Activated CD4-positive, alpha-beta T cell treated with anti-CD3 and anti-CD28 coated beads, Interleukin-2, amount 50 U/mL, for 4 hours (primary cell): ENCODE measurements at places on chromosomes 7 and 10.

GRCh38 chr7:79176859-79177477 lies 276.5 kb downstream of the MAGI2 start:
- DNase-seq, result no peak

DNA sequence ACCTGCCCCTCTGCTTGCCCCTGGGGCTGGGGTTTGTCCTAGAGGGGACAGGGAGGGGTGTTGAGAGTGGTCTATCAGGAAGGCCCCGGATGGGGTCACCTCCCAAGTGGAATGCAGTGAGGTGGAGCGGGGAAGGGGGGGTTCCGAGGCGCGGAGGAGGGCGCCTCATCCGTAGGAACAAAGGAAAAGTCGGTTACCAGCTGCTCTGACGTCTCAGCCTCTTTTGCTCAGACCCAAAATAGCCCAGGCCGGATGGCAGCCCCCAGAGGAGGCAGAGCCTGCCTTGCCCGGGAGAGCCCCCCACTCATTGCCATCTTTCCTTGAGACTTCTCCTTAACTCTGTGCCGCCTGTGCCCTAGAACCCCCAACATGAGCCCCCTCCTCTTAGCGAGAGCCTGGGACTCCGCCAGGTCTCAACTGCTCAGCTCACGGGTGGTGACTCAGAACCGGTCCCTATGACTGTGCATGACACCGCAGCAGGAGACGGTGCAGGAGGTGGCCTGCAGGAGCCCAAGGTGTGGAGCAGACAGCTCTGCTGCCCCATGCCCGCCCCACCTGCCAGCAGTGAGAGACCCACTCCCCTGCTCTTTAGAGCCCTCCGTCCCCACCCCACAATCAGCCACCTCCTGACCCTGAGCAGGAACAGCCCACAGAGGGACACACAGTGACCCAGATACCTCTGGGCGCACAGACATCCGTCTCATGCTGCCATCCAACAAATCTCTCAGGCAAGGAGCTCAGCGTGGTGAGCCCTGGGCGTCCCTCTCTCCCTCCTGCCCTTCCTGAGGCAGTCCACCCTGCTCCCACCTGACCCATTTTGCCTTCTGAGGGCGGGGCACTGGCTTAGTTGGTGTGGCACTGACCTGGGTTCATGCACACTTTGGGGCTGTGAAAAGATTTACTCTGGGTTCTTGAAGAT lies 13.1 kb downstream of the STX1A start:
- DNase-seq, result no peak

GRCh38 chr10:82653244-82654155 lies 778.5 kb downstream of the NRG3 start:
- no peak for DNase-seq

DNA sequence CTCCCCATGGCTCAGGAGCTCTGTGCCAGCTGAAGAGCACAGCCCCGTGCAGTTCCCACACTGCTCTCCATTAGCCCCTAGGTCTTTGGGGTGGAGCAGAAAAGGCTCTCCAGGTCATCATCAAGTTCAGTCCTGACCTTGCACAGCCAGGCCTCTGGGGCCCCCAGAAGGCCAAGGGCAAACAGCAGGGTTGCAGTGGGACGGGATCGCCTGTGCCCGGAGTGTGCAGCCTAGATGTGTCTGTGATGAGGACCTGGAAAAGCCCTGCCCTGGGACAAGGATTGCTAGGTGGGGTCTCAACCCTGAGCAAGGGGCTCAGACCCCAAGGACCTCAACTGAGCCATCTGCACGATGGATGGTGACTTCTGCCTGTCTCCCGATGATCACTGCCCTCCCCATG lies 549 bp downstream of the INMT start:
- DNase-seq, result no peak

- DNase-seq, result no peak
These were observed 9.3 kb upstream of the EN2 start for GRCh38 chr7:155448632-155449007.

DNA sequence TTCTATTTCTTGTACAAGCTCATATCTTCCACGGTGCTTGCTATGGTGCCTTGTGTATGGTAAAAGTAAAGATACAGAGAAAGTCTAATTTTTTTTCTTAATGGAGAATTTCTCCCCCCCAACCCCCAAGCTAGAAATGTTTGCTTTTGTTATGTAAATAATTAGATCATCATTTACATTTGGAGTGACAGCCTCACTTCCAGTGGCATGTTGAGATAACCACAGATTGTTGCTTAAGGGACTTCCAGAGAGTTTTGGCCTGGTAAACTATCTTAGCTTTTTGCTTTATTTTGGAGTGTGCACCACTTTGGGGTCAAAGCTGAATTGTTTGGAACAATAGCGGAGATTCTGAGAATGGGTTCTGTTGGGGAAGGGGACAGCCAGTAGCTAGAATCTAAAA lies 129.7 kb downstream of the ZNF365 start:
- DNase-seq, result no peak

GRCh38 chr10:89639326-89639725 lies 5.7 kb downstream of the PANK1 start:
- no peak for DNase-seq

DNA sequence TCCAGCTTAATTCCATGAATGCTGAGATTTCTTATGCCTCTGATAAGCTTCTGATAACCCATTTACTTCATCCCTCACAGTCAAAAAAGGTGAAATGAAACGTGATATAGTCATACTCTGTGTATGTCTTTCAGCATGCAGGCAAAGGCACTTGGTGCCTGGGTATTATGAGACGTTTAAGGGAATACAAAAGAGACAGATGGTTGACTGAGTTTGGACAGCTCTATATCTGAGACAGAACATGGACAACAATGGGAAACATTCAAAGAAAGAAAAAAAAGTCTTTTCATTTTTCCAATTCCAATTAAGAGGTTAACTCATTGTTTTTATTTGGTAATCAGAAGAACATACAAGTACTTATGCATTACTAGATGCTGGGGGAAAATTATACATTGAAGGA lies 96.2 kb downstream of the PPP1R17 start:
- DNase-seq, result no peak

DNA sequence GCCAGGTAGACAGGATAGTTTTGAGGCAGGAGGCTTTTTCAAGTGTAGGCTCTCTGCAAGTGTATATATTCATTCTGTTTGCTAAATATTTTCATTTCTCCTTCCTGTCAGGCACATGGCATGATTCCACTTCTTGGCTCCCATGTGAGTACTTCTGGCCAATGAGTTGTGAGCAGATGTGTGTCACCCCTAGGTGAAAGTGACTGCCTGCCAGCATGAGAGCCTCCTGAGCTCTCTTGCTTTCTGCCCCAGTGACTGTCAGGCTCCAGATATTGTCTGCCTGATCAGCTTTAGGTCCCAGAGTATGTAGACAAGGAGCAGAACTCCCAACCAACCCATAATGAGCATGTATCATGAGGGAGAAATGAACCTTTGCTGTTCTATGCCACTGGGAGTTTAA lies 257.6 kb upstream of the NPY start:
- DNase-seq, result no peak

- DNase-seq, result no peak
These were observed 184.4 kb downstream of the MDFIC start for GRCh38 chr7:115106316-115106715.

DNA sequence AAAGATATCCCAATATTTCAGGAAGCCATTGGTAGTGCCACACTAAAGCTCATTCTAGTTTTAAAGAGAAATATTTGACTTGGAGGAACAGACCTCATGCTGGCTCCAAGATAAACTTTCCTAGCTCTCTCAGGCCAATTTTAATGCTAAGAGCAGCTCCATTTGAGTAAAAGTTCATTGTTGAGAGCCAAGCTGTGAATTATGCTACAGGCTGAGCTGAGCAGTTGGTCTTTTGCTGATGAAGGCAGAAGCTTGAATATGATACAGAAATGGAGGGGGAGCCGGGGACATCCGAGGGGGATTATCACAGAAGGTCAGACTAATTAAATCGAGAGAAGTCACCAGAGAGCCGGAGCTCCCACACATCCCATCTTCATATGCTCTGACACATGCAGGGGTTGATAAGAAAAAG lies 175.7 kb upstream of the AUTS2 start:
- no peak for DNase-seq

GRCh38 chr7:84297616-84298015 lies 103.0 kb upstream of the SEMA3A start:
- DNase-seq, result no peak
